Mucosa of descending colon (tissue), 3 donors: ENCODE measurements at places on chromosomes 5 and 9. TPM values are rescaled to one million over a fixed set of nuclear protein-coding genes. Genes with fewer than 3 reads are reported as not detected.

GRCh38 chr5:122778157-122778556 is 3.3 kb downstream of the SNX2 start:
- no peak for DNase-seq

- no peak for DNase-seq
Observed at GRCh38 chr9:112049811-112050516, 125.1 kb downstream of the SUSD1 start.

PCDHGB3 gene
- 2.0 TPM for total RNA-seq

DNA sequence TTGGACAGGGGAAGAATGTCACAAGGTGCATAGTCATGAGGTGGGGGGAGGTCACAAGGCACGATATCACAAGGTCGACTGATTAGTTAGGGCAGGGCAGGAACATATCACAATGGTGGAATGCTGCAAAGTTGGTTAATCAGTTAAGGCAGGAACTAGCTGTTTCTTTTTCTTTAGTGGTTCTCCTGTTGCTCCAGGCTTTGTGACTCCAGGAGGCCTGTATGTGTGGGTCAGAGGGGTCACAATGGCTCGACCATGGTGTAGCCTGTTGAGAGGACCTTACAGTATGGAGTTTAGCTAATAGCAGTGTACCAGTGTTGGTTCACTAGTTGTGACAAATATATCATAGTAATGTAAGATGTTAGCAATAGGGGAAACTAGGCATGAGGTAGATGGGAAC is 12.4 kb upstream of the FSD1L start:
- no peak for DNase-seq

DNA sequence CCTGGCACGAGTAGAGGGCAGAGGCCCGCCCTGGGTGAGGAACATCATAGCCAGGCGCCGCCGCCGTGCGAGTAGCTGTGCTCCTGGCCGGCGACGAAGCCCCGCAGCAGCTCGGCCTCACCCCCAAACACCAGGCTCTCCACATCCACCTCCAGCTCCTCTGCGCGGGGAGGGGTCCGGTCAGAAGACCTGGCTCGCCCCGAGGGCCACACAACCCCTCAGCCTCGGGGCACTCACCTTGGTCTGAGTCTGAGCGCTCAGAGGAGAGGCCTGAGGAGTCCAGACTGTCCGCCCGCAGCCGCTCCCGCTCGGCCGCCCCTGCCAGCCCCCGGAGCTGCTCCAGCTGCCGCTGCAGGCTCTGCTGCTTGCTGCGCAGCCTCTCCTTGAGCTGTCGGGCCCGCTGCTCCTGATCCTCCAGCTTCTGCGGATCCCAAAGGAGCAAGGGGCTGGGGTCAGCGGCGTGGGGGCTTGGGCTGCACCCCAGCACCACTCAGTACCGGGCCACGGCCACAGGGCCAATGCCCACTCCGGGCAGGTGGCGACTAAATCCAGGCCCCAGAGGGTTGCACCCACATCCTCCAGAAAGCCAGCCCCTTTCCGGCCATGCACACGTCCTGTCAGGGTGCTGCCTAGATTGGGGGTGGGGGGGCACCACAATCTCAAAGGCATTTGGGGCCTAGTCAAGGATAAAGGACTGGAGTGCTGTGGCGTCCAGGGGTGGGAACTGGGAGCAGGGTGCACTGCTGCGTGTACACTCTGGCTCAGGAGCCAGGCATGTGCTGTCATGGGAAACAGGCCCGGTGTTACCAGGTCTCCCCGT is 3.9 kb downstream of the MXD3 start:
- no peak for DNase-seq

- DNase-seq: no peak
Observed at GRCh38 chr5:107871023-107871422, 200.3 kb upstream of the EFNA5 start.

DNA sequence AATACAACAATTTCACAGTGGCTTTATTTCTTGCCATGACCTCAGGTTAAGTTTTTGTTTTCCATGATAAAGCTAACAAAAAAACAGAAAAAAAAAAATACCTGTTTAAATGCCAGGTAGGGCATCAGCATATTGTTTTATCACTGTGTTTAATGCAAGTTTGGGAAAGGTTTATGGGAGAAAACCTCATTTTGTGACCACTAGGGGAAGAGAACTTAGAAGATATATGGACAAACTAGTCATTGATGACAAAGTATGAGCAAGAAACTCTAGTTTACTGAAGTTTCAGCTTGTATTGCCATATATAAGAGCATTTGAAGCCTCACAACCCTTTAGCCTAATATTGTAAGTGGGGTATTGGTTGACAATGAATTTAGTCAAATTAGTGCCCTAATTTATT is 1431.4 kb upstream of the CDH18 start:
- no peak for DNase-seq

CDX1 gene
- total RNA-seq: 140 TPM

- no peak for DNase-seq
Observed at GRCh38 chr9:4062966-4063365, 236.9 kb downstream of the GLIS3 start.

PKD2L2 gene
- total RNA-seq: not detected

GRCh38 chr9:117677572-117677971 is 26.6 kb upstream of the TLR4 start:
- DNase-seq: no peak

- DNase-seq: no peak
Observed at GRCh38 chr5:68381060-68381459, 165.5 kb downstream of the PIK3R1 start.

TMOD1 gene
- 3.9 TPM for total RNA-seq
